ENCODE measurements at places on chromosomes 16 and 17. TPM values are rescaled to one million over a fixed set of nuclear protein-coding genes. Genes with fewer than 3 reads are reported as not detected.

Gene HOXB7
- not detected for total RNA-seq

Gene STRADA
- total RNA-seq, result 57.1 TPM

Gene PRRT2
- 1.5 TPM for total RNA-seq

Gene RNF112
- 1.3 TPM for total RNA-seq

Gene SMIM36
- not detected for total RNA-seq

Gene C17orf113
- 0.52 TPM for total RNA-seq

Data from naive thymus-derived CD8-positive, alpha-beta T cell (primary cell).